ENCODE measurements at places on chromosomes 3 and 15. TPM values are rescaled to one million over a fixed set of nuclear protein-coding genes. Genes with fewer than 3 reads are reported as not detected.

CCR1 gene
- 2.0 TPM for total RNA-seq

CPN2 gene
- total RNA-seq: 2.4 TPM

IL17RE gene
- 0.58 TPM for total RNA-seq

IL16 gene
- total RNA-seq: 3.8 TPM

THSD4 gene
- 95.8 TPM for total RNA-seq

FAM43A gene
- 18.0 TPM for total RNA-seq

BDH1 gene
- 90.0 TPM for total RNA-seq

ZNF774 gene
- total RNA-seq: 4.7 TPM

MYL3 gene
- total RNA-seq: 7,440 TPM

BNC1 gene
- total RNA-seq: 0.11 TPM

PPIP5K1 gene
- total RNA-seq: 12.8 TPM

CMTM8 gene
- total RNA-seq: 5.7 TPM

VIPR1 gene
- 1.7 TPM for total RNA-seq

GOLGA8N gene
- total RNA-seq: 10.9 TPM

C3orf85 gene
- not detected for total RNA-seq

TERB2 gene
- total RNA-seq: not detected

CD200 gene
- total RNA-seq: 1.1 TPM

SLC12A1 gene
- total RNA-seq: not detected

CRTAP gene
- 95.1 TPM for total RNA-seq

CCDC9B gene
- 155 TPM for total RNA-seq

GPR15 gene
- total RNA-seq: not detected

LTK gene
- total RNA-seq: 1.2 TPM

AP3S2 gene
- 44.1 TPM for total RNA-seq

SEMA6D gene
- total RNA-seq: 12.4 TPM

ZNF385D gene
- 2.3 TPM for total RNA-seq

P2RY13 gene
- total RNA-seq: 0.96 TPM

PLSCR2 gene
- total RNA-seq: not detected
